ENCODE measurements at places on chromosomes 12 and 14. TPM values are rescaled to one million over a fixed set of nuclear protein-coding genes. Genes with fewer than 3 reads are reported as not detected.

MGP gene
- total RNA-seq, result 5,324 TPM

CHST11 gene
- 76.7 TPM for total RNA-seq

PIANP gene
- total RNA-seq, result not detected

TGM1 gene
- total RNA-seq, result 0.73 TPM

GAS2L3 gene
- 3.3 TPM for total RNA-seq

ERG28 gene
- total RNA-seq, result 11.8 TPM

RNU4-1 gene
- under 0.01 TPM for total RNA-seq

LRFN5 gene
- total RNA-seq, result 19.6 TPM

CMA1 gene
- not detected for total RNA-seq

RNF212B gene
- not detected for total RNA-seq

NR1H4 gene
- total RNA-seq, result not detected

SELPLG gene
- 0.64 TPM for total RNA-seq

TEAD4 gene
- total RNA-seq, result 15.5 TPM

ATN1 gene
- total RNA-seq, result 74.9 TPM

CFAP54 gene
- total RNA-seq, result 0.12 TPM

GOLT1B gene
- 29.0 TPM for total RNA-seq

All from cardiac ventricle fibroblast (primary cell).